ENCODE measurements at places on chromosomes 1 and 21. TPM values are rescaled to one million over a fixed set of nuclear protein-coding genes. Genes with fewer than 3 reads are reported as not detected.

MYBPH gene
- total RNA-seq = not detected

HCN3 gene
- total RNA-seq = 4.8 TPM

ADORA3 gene
- not detected for total RNA-seq

CYYR1 gene
- not detected for total RNA-seq

NR5A2 gene
- 5.6 TPM for total RNA-seq

ATP1A4 gene
- not detected for total RNA-seq

SLX9 gene
- 59.3 TPM for total RNA-seq

TRIM46 gene
- total RNA-seq = 1.4 TPM

SUSD4 gene
- total RNA-seq = 0.34 TPM

KIF2C gene
- total RNA-seq = 42.7 TPM

ESRRG gene
- total RNA-seq = not detected

BARHL2 gene
- total RNA-seq = not detected

TCHH gene
- total RNA-seq = 0.14 TPM

FAM89A gene
- 22.2 TPM for total RNA-seq

KRTAP21-2 gene
- not detected for total RNA-seq

PRR9 gene
- not detected for total RNA-seq

C1orf116 gene
- total RNA-seq = 4.5 TPM

OLFML3 gene
- total RNA-seq = 4.4 TPM

INTS3 gene
- 20.4 TPM for total RNA-seq

FMOD gene
- total RNA-seq = not detected

TMCC2 gene
- 3.0 TPM for total RNA-seq

GREM2 gene
- total RNA-seq = 0.22 TPM

CORT gene
- total RNA-seq = not detected

FGR gene
- total RNA-seq = not detected

MEX3A gene
- total RNA-seq = 2.3 TPM

DUSP12 gene
- total RNA-seq = 46.7 TPM

KCNE2 gene
- total RNA-seq = not detected

GPR37L1 gene
- 0.14 TPM for total RNA-seq

ZNF648 gene
- not detected for total RNA-seq

RHBDL2 gene
- total RNA-seq = 2.5 TPM

SGIP1 gene
- not detected for total RNA-seq

CDC42BPA gene
- total RNA-seq = 6.4 TPM

BMP8B gene
- 4.3 TPM for total RNA-seq

CRB1 gene
- 0.06 TPM for total RNA-seq

ITPKB gene
- 2.7 TPM for total RNA-seq

OR10Z1 gene
- not detected for total RNA-seq

AADACL3 gene
- not detected for total RNA-seq

PRAMEF13 gene
- not detected for total RNA-seq

CLDN17 gene
- not detected for total RNA-seq

PYHIN1 gene
- not detected for total RNA-seq

APOBEC4 gene
- not detected for total RNA-seq

GNAI3 gene
- total RNA-seq = 5.3 TPM

MPL gene
- 0.31 TPM for total RNA-seq

FAM3B gene
- total RNA-seq = not detected

SEC16B gene
- 1.4 TPM for total RNA-seq

HORMAD1 gene
- total RNA-seq = 8.1 TPM

NEGR1 gene
- total RNA-seq = not detected

VANGL1 gene
- total RNA-seq = 19.7 TPM

CDA gene
- total RNA-seq = 42.4 TPM

DNASE2B gene
- not detected for total RNA-seq

TRABD2B gene
- total RNA-seq = 0.34 TPM

ARL8A gene
- 47.6 TPM for total RNA-seq

WDR64 gene
- not detected for total RNA-seq

PADI3 gene
- total RNA-seq = 1.2 TPM

RGSL1 gene
- not detected for total RNA-seq

PCAT6 gene
- 3.0 TPM for total RNA-seq

OR6K3 gene
- total RNA-seq = not detected

SLC35E2B gene
- 13.6 TPM for total RNA-seq

OR6N1 gene
- total RNA-seq = not detected

Measured in A549 treated with RU486 at 1 μM for 4 hours (cell line).